ENCODE measurements at places on chromosomes 13 and 19.

DNA sequence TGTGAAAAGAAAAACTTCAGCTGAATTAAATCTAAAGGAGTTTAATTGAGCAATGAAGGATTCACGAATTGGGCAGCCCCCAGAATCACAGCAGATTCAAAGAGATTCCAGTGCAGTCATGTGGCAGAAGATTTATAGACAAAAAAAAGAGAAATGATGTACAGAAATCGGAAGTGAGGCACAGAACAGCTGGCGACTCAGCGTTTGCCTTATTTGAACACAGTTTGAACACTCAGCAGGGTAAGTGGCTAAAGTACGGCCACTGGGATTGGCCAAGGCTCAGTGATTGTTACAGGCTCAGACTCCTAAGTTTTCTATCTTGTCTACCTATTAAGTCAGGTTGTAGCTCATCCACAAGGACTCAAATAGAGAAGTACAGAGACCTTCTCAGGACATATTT is 11.6 kb upstream of the CFAP97D2 start:
- DNase-seq, result no peak

- no peak for DNase-seq
Observed at GRCh38 chr13:110949116-110949515, 34.2 kb upstream of the ANKRD10 start.

DNA sequence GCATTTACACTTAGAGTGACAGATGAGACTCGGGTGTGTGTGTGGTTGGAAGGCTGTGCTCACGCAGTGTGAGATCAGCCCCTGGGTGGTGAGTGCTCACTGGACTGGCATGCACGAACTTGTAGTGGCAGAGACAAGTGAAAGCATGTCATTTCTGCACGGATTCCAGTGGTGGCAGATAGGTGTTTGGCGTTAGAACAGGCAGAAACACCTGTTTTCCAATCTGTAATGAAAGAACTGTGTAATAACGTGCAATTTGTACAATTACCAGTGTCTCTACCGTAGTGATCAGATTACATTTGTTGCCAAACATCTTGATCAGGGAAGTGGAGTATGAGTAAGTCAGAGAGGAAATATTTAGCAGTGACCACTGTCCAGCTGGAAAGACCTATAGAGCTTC is 8.2 kb downstream of the LAMP1 start:
- no peak for DNase-seq

- no peak for DNase-seq
Observed at GRCh38 chr19:16258440-16258903, 60.8 kb downstream of the AP1M1 start.
